AG08396 (cell line): ENCODE measurements at places on chromosomes 1 and 21.

- DNase-seq: no peak
These were observed 161.5 kb downstream of the HLX start for GRCh38 chr1:221040691-221041285.

- peak; percentile 89 for DNase-seq
These were observed 3.6 kb upstream of the RASSF5 start for GRCh38 chr1:206503591-206504362.

DNA sequence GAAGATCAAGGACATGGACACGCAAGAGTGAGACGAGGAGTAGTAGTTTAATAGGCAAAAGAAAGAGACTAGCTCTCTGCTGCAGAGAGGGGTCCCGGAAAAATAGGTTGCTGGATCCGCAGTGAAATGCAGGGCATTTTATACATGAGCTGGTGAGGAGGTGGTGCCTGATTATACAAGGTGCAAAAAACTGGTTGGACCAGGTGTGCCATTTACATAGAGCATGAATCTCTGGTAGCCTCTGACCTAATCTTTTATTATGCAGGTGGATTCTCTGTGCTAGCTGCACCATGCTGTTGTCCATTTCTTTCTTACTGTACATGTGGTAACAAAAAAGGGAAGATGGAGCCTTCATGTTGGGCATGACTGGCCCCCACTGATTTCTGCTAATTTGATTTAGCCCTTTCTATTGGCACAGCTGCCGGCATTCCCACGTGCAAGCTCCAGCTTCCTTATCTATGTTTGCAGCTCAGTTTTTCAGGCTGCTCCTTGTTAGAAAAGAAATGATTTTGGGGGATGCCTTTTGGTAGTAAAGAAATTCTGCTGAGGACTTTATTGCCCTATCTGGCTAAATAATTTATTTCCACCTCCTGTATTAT lies 548.1 kb downstream of the BRINP3 start:
- no peak for DNase-seq

GRCh38 chr1:58108783-58109182 lies 437.7 kb downstream of the OMA1 start:
- DNase-seq: no peak

GRCh38 chr1:221706876-221707582 lies 34.9 kb downstream of the DUSP10 start:
- DNase-seq: no peak

GRCh38 chr1:210438928-210439841 lies 110.5 kb downstream of the HHAT start:
- peak; percentile 35 for DNase-seq

DNA sequence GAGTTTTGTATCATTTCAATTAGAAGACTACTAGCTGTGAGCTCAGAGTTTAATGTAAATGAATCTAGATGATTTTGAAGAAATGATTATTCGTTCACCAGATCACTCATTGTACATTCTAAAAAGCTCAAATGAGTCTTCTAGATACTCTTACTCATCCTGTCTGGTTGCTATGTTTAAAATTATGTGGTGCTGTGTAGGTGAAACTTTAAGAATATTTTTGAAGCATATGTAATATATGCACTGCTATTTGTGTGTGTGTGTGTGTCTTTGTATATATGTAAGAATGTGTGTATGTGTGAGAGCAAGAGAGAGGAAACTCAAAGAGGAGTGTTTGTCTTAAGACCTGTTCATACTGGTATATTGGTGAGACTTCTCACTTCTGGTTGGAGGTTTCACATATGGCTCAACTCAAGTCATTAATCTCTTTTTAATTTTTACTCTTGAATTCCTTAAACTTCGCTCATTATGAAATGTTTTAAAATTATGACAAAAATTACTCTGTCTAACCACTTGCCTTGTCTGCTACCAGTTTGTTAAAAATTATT lies 8.6 kb upstream of the C1orf105 start:
- DNase-seq: no peak
